ENCODE measurements at places on chromosomes 2 and 18.

DNA sequence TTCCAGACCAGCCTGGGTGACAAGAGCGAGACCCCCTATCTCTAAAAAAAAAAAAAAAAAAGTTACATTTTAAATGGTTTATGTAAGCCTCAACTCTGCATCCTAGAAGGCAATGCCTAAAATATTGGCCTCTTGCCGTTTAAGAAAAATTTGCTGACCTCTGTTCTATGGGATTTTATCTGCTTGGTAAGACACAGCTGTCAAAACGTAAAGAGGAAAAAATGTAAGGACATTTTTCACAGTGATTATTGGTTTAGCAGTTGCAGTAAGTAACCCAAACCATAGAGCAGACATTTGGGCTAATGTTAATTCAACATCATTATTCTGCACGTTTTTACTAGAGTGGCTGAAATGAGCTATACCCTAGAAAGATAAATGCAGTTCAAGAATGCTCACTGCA is 14.4 kb upstream of the E2F6 start:
- H3K27me3 ChIP-seq, result no peaks in the 10 kb centered on the region
- no peak overlapping the region for H3K27ac ChIP-seq
- no peak for DNase-seq
- H3K4me3 ChIP-seq, result no peak overlapping the region
- no peaks in the 10 kb centered on the region for H3K4me1 ChIP-seq

- H3K4me3 ChIP-seq, result no peak overlapping the region
- no peak for DNase-seq
- no peaks in the 10 kb centered on the region for H3K4me1 ChIP-seq
Observed at GRCh38 chr18:6086731-6087130, 191.4 kb upstream of the TMEM200C start.

- no peaks in the 10 kb centered on the region for H3K36me3 ChIP-seq
- peak; percentile 50 for DNase-seq
- no peak overlapping the region for H3K4me3 ChIP-seq
- H3K4me1 ChIP-seq, result no peaks in the 10 kb centered on the region
- H3K27me3 ChIP-seq, result no peaks in the 10 kb centered on the region
Observed at GRCh38 chr2:190105554-190105953, 43.0 kb upstream of the MSTN start.

GRCh38 chr2:236309669-236310029 is 45.4 kb upstream of the ASB18 start:
- DNase-seq, result peak; percentile 65
- no peaks in the 10 kb centered on the region for H3K27me3 ChIP-seq
- H3K27ac ChIP-seq, result no peak overlapping the region

GRCh38 chr2:68031542-68032160 is 31.2 kb downstream of the C1D start:
- H3K4me3 ChIP-seq, result no peak overlapping the region
- H3K4me1 ChIP-seq, result no peaks in the 10 kb centered on the region
- no peak overlapping the region for H3K27ac ChIP-seq
- no peaks in the 10 kb centered on the region for H3K36me3 ChIP-seq

GRCh38 chr2:25127646-25128045 is 40.7 kb downstream of the POMC start:
- no peaks in the 10 kb centered on the region for H3K4me1 ChIP-seq
- no peak for DNase-seq
- no peaks in the 10 kb centered on the region for H3K36me3 ChIP-seq
- no peaks in the 10 kb centered on the region for H3K27me3 ChIP-seq
- no peak overlapping the region for H3K4me3 ChIP-seq
